Stimulated activated CD8-positive, alpha-beta memory T cell treated with anti-CD3 and anti-CD28 coated beads, Interleukin-7, amount 100 ng/mL, for 48 hours (primary cell): ENCODE measurements at places on chromosomes 12 and 14.
A peak's percentile ranks its signal among the peaks of the same experiment; 100 is the strongest.

- DNase-seq: no peak
Observed at GRCh38 chr12:79388011-79388410, 302.8 kb downstream of the PAWR start.

DNA sequence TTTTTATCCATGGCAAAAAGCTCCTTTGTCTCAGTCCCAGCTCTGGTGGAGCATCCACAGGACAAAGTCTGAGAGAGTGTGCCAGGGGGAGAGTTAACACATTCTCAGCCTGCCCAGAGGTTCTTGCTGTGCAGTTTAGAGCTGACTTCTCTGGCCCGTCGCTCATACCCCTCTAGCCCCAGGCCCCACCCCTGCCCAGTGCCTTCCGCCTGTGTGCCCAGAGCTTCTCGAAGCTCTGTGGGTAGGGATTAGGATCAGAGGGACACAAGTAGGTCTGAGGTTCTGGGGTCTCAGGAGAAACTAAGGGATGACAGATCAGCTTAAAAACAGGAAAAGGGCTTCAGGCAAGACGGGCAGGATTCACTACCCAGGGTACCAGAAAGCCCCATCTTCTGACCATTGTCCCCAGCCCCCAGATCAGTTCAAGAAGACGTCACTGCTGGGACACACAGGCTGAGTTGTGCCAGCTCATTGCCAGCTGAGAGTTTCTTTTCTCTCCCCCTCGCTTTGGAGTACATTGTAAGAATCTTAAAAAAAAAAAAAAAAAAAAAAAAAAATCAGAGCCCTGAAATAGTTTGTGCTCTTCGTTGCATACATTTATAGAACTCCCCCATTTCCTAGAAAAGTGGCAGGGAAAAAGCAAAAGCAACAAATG is 127.0 kb downstream of the GCH1 start:
- no peak for DNase-seq

DNA sequence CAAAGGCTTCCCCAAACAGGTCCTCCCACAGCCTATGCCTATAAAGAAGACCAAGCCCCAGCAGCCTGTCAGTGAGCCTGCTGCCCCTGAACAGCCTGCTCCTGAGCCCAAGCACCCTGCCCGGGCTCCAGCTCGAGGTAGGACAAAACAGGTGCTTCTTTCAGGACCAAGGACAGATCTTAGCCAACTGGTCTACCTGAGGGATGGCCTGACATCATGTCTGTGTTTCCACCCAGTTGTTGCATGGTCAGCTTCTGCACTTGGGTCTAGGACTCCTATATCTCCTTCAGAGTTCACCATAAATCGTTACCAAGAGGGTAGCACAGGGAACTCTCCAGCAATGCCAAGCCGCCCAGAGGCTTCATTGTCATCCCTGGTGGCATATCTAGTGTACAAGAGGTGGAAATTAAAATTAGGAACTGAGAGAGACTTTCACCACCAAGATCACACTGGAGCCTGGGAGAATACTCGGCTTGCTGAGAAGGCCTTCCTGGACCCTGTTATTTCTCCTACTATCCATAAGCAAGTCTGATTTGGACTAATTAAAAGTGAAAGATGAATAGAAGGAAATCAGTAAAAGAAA is 38.2 kb upstream of the OAS1 start:
- DNase-seq: no peak

DNA sequence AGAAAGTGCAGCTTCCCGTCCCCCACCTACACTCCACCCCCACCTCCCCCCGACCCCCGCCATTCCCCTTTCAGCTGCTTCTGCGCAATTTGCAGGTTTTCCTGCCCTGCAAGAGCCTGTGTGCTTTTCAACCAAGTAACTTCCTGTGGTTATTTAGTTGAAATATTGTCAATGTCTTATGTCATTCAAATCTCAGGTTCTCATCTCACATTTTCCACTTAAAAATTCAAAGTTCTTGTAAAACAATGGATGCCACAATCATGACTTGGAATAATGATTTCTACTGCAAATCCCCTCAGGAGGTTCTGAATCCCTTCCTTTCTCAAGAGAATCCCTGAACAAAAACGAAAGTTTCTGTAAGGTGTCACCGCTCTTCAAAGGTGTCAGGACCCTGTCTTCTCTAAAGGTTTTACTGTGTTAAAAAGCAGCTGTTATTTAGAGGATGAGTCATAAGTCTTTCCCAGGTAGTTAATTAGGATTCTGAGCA is 31.6 kb downstream of the WBP11 start:
- DNase-seq: peak; percentile 6

GRCh38 chr12:19542606-19543005 is 103.3 kb downstream of the AEBP2 start:
- no peak for DNase-seq
